ENCODE measurements at places on chromosomes 1 and 21. TPM values are rescaled to one million over a fixed set of nuclear protein-coding genes. Genes with fewer than 3 reads are reported as not detected.

Gene RPTN
- total RNA-seq: not detected

Gene CHI3L2
- 86.1 TPM for total RNA-seq

Gene NCMAP
- total RNA-seq: not detected

Gene GOLT1A
- not detected for total RNA-seq

Gene STIL
- 2.0 TPM for total RNA-seq

Gene FMO5
- 0.93 TPM for total RNA-seq

Gene PDE9A
- total RNA-seq: 0.54 TPM

Gene OR10Z1
- total RNA-seq: not detected

Gene C1orf226
- 1.7 TPM for total RNA-seq
